IMR-90 (cell line): ENCODE measurements at places on chromosomes 7 and 10. TPM values are rescaled to one million over a fixed set of nuclear protein-coding genes. Genes with fewer than 3 reads are reported as not detected.
A peak's percentile ranks its signal among the peaks of the same experiment; 100 is the strongest.

GRCh38 chr7:27767374-27767773 lies 27.4 kb downstream of the TAX1BP1 start:
- peak; percentile 24 for DNase-seq

DNA sequence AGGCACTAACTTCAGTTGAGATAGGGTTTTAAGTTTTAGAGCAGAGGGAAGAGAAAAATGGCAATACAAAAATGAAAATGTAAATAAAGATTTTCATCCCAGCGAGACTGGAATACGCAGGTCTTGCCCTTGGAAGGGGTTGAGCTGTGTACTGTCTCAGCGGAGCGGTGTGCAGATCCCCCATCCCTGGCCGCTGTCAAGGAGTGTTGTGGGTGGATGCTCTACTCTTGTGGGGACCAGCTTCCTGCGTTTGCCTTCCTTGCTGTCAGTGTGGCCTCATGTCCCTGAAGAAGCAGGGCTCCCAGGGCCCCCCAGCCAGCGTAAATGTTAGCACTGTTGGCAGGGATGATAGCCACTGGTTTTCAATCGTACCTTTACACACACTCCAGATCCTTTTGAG lies 249.7 kb upstream of the PITRM1 start:
- DNase-seq = no peak

GRCh38 chr7:1768832-1769231 lies 98.8 kb downstream of the ELFN1 start:
- no peak for DNase-seq

- DNase-seq = no peak
These were observed 206.4 kb downstream of the TAX1BP1 start for GRCh38 chr7:27946351-27946750.

DNA sequence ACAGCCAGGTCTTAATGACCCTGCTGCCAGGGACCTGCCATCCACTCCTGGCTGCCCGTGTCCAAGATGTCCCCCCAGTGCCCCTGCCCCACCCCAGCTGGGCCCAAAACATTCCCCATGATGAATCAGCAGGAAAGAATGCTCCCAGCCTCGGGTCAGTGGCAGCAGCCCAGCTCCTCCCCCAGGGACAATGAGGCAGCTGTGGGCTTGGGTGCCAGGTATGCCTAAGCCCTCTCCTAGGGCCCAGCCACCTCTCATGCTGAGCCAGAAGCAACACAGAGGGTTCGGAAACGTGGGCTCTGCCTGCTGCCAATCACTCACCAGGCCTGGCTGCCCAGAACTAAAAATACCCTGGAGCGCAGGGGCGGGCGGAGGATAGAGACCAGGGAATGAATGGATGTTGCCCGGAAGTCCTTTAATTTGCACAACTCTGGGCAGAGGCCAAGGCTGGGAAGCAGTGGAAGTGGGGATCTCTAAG lies 1.5 kb upstream of the LOXL4 start:
- peak; percentile 73 for DNase-seq

GRCh38 chr10:17989908-17990767 lies 38.4 kb downstream of the SLC39A12 start:
- DNase-seq = peak; percentile 90

DNA sequence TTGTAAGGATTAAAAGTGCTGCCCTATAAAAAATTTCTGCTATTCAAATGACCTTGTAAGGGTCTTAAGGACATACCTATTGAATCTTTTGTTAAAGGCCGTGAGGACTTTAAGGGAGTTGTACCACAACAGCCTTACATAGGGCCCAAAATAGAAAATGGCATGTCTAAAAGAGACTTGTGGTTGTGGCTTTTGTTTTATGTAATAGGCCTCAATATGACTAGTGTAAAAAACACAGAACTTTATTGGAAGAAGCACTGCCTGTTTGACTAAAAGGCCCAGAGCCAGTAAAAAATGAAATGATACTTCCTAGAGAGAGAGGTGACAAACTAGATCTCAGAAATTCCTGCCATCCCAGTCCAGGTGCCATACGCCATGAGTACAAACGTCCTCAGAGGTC lies 286.6 kb downstream of the SEMA3D start:
- DNase-seq = no peak

DNA sequence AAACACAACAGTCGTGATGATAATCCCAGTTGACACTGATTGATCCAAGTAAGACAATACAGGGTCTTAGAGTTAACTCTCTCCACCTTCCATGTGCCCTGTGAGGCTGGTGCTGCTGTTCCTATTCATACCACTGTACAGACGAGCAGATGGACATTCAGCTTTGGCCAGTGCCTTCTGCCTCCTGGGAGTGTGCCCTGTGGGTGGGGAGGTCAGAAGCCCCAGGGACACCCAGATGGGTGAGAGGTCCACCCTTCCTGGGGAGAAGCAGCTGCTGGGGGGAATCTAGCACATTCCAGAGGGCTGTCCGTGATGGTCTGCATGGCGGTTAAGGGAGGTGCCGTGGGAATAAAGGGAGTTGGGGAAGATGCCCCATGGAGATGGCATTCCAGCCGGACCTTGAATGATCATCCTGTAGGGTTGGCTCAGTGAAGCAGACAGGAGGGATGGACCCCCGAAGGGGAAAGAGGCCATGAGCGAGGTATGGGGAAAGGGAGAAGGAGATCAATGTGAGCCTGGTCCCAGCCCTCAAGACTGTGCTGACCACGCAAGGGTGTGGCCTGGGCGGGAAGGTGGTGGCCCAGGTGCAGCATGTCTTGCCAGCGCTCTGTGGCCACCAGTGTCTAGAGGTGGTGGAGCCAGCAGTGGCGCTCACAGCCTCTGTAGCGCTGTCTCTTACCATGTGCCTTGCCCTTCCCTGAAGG lies 74.0 kb downstream of the ADCY1 start:
- DNase-seq = no peak

GRCh38 chr10:49309691-49310411 lies 10.9 kb downstream of the C10orf71 start:
- no peak for DNase-seq

GRCh38 chr7:136925556-136925955 lies 57.1 kb downstream of the CHRM2 start:
- DNase-seq = peak; percentile 57

GRCh38 chr10:24901686-24902399 lies 50.6 kb downstream of the PRTFDC1 start:
- peak; percentile 98 for DNase-seq

DNA sequence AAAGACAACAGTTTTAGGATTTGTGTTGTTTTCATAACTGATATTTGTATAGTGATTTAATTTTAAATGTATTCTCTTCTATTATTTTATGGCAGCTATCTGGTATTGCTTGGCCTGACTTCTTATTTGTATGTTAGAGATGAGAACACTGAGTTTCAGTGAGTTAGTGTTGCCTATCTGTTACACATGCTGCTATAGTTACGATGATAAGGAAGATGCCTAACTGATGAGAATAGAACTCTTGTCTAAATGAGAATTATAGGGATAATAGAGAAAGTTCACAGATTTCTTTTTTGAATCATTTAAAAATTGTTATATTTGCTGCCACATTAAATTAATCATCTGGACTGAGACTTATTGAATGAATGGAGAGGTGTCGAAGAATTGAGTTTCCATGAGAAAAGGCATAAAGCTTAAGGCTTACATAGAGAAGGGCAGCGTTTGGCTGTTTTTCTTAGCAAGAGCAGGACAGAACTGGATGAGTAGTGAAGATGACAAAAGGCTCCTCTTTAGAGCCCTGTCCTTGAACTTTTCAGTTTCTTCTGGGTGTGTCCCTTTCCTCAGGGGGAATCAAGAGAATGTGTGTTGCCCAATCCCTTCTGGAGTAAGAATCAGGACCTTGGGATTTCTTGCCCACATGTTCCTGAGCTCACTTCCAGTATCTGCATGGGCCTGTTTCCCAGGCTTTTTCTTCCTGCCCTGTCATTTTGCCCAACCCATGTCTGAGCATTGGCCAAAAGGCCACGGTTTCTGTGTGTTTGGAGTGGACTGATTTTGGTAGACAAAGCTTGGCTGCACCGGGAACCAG lies 195.6 kb upstream of the CSTF2T start:
- peak; percentile 73 for DNase-seq

DNA sequence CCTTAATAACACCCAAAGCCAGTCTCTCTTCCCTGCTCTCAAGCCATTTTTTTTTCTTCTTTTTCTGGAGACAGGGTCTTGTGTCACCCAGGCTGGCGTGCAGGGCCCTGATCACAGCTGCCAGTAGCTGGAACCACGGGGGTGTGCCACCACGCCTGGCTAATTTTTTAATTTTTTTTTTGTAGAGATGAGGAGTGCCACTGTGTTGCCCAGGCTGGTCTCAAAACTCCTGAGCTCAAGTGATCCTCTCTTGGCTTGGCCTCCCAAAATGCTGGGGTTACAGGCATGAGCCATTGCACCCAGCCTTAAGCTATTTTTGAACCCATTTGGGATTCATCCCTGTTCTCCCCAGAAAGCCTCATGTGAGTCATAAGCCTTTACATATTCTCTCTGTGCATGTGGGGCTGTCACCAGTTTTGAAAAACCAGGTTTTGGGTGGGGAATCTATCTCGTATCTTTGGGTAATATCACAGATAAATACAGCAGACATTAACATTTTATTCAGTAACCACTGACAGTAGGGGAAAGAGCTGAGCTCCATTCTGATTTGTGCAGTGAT lies 15.5 kb downstream of the ZNF487 start:
- no peak for DNase-seq

DNA sequence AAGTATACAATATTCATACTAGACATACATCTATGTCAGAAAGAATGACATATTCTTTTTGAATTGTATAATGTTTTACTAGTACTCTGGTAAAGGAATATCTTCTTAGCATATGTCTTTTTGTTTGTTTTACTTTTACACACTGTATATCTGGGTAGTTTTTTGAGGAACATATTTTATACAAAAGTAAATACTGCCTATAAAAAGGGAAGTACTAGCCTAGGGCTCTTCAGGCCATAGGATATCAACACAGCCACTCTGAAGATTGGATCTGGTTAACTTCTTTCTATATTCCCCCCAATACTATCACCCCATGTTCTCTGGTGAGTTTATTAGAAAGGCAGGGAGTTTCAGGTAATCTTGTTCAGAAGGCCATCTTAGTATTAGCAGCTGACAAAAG lies 134.6 kb downstream of the ZNF438 start:
- no peak for DNase-seq

GRCh38 chr10:102432162-102432950 lies at the start of gene CUEDC2:
CUEDC2 (minus strand) TSS chr10:102432574; CDS start chr10:102425188, 7,386 bp downstream.
- DNase-seq = peak; percentile 94

GRCh38 chr7:127874951-127875608 lies 156.2 kb downstream of the LRRC4 start:
- DNase-seq = peak; percentile 47

DNA sequence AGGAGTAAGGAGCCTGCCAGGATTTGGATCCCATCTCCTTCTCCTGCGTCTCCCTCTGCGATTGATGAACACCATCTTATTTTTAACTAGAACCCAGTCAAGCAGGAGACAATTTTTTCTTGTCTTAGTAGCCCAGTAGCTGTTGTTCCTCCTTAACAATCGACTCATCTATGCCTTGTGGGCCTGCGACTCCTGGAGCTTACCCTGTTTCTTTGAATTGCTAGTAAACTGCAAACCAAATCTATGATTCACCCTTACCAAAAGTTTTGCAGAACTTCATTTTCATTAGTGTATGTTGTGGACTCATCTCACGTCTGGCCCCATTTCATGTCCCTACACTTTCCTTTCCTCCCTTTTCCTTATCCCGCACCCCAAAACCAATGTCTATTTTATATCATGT lies 37.7 kb downstream of the TRIL start:
- peak; percentile 4 for DNase-seq

- peak; percentile 17 for DNase-seq
These were observed 159.6 kb upstream of the IGFBP3 start for GRCh38 chr7:46080595-46081159.

DNA sequence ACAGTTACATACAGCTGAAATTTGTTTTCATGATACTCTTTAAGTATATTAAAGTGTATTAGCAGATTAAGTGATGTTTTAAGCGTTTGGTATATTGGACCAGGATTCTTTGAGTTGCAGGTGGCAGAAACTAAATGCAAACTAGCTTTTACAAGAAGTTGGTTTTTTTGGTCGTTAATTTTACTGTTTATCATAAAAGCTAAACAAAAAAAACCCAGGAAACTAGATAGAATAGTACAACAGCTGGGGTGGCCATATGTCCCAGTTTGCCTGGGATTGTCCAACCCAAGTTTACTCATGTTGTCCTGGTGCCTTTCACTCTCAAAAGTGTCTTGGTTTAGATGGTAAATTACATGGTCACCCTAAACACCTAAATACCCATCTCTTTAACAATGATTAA lies 108.7 kb downstream of the PHTF2 start:
- no peak for DNase-seq

DNA sequence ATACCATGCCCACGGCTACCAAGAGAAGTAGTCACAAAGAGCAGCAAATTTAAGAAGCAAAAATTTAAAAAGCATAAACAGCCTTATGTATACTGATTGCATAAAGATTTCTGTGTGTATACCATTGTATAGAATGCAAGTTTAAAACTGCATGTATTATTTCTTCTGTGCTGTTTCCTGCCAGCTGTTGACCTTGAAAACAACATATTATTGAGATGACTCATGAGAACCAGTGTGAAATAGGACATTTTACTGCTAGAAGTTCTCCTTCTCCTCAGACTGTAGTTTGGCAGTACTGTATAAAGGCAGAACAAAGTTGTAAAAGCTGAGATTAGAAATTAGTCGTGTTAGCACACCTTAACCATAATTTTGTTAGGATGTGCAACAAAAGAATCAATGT lies 42.3 kb upstream of the SGCE start:
- DNase-seq = peak; percentile 84

- peak; percentile 12 for DNase-seq
These were observed at the start of gene ENTPD1 for GRCh38 chr10:95756041-95756761. ENTPD1 (plus strand) TSS chr10:95756163; CDS start chr10:95756240, 77 bp downstream.

GRCh38 chr10:31171402-31172083 lies 139.9 kb upstream of the ZNF438 start:
- peak; percentile 67 for DNase-seq

- DNase-seq = no peak
These were observed 214.0 kb upstream of the TMEM72 start for GRCh38 chr10:44697116-44697515.

GRCh38 chr7:55073051-55073511 lies 54.3 kb downstream of the EGFR start:
- peak; percentile 81 for DNase-seq

The LGI1 gene
- polyA plus RNA-seq = not detected in 2 replicates

The GBX1 gene
- polyA plus RNA-seq = not detected in 2 replicates

The ITIH5 gene
- polyA plus RNA-seq = 0.07 TPM in 2 replicates

The ATP6V1F gene
- polyA plus RNA-seq = 321 and 346 TPM in 2 replicates

The SLC29A4 gene
- polyA plus RNA-seq = 7.6 and 10.4 TPM in 2 replicates

The SCART1 gene
- 1.5 and 2.1 TPM in 2 replicates for polyA plus RNA-seq

The KEL gene
- polyA plus RNA-seq = 0.03 and 0.07 TPM in 2 replicates

The TAC1 gene
- polyA plus RNA-seq = not detected in 2 replicates

The GNGT1 gene
- not detected in 2 replicates for polyA plus RNA-seq

The PCGF5 gene
- 8.3 and 9.0 TPM in 2 replicates for polyA plus RNA-seq
